Right lobe of liver (tissue), 6 donors: ENCODE measurements at places on chromosomes 16 and 17. TPM values are rescaled to one million over a fixed set of nuclear protein-coding genes. Genes with fewer than 3 reads are reported as not detected.

DNA sequence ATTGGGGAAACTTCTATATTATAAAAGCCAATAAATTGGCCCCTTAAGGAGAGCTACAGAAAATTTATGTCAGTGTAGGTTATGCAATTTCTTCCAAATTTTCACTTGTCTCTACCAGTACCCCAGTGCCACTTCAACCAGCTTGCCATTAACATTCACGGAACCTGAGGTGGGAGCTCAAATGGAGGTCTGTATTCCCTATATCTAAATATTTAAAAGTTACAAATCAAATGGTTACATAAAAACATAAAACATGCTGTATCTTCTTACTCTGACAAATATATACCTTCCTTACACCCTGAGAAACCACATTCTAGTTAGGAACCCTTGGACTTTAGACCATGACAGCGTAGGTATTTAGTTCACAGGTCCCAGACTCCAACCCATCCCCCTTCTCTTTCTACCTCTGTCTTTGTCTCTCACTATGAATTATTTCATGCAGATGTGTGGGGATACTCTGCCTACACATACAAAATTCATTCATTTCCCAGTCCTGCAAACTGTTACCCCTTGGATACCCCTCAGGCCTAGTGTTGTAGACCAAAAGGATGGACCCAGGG is 127.8 kb upstream of the PMFBP1 start:
- no peaks in the 10 kb centered on the region for H3K4me1 ChIP-seq
- no peaks in the 10 kb centered on the region for H3K27me3 ChIP-seq
- no peak overlapping the region for H3K27ac ChIP-seq

GRCh38 chr17:46782250-46782953 is 36.1 kb downstream of the WNT3 start:
- H3K4me1 ChIP-seq: peaks cover 7% of the 10 kb centered on the region
- no peaks in the 10 kb centered on the region for H3K36me3 ChIP-seq
- no peaks in the 10 kb centered on the region for H3K27me3 ChIP-seq
- H3K27ac ChIP-seq: no peak overlapping the region

KRT13 gene
- 1.6 TPM for total RNA-seq

CYTH1 gene
- total RNA-seq: 46.2 TPM

DNA sequence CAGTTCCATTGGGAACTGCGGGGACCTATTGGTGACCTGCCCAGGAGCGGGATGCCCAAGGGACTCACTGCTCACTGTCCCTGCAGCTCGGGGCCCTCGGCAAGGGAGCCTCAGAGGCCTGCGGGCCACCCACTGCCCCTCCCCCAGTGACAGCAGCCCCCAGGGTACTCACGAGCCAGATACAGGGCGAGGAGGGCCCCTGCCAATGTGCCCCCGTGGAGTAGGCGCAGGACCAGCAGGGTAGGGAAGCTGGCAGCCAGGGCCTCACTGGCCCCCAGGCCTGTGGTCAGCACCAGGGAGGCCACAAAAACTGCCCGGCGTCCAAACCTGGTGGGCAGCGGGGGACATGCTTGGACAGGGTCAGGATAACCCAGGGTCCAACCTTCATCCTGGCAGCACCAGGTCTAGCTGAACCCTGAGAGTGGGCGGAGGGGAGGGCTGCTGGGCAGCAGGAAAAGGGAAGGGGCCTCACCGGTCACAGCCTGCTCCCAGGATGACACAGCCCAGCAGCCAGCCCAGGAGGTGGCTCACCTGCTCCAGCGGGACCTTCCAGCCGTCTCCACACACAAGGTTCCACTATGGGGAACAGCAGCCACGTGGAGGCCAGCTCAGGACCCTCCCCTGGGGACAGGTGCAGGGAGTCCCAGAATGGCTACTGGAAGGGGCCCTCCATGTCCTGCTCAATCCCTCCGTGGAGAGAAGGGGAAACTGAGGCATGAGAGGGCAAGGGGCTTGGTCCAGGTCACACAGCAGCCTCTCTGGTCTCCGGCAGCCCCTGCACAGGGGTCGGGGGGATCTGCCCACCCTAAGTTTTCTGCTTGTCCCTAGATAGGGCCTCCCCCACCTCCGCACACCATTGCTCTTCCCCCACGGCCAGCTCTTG is 855 bp downstream of the SLC22A31 start:
- no peak overlapping the region for H3K4me3 ChIP-seq
- H3K36me3 ChIP-seq: no peaks in the 10 kb centered on the region
- H3K27ac ChIP-seq: no peak overlapping the region
- DNase-seq: no peak
- no peaks in the 10 kb centered on the region for H3K27me3 ChIP-seq

DNA sequence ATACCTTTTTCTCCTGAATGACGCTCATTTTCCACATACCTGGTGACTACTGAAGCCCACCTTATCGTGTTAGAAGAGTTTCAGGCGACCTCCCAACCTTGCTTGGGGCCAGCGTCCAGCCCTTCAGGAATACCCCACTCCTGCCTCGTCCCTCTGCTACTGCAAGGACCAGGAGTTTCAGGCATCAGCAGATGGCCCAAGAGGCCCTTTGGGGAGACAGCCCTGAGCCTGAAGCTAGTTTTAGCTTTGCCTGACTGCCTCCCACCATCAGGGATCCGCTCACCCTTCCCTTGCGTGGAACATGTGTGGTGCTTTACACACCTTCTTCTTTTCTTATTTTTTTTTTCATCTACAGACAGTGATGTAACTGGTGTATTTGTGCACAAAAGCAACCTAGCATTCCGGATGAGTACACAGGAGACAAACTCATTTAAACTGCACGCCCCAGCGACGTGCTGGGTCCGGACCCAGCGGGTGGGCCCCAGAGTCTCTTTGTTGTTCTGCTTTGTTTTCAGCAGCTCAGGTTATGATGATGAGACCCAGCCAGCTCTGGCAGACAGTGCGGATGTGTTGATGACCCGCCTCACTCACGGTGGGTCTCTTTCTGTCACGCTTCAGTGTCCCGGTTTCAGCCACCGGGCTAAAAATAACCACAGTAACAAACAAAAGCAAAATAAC is 242.4 kb downstream of the C16orf95 start:
- H3K27me3 ChIP-seq: no peaks in the 10 kb centered on the region
- DNase-seq: no peak
- H3K27ac ChIP-seq: no peak overlapping the region
- H3K36me3 ChIP-seq: no peaks in the 10 kb centered on the region
- H3K4me3 ChIP-seq: no peak overlapping the region
- no peaks in the 10 kb centered on the region for H3K4me1 ChIP-seq

KRT9 gene
- not detected for total RNA-seq

DNA sequence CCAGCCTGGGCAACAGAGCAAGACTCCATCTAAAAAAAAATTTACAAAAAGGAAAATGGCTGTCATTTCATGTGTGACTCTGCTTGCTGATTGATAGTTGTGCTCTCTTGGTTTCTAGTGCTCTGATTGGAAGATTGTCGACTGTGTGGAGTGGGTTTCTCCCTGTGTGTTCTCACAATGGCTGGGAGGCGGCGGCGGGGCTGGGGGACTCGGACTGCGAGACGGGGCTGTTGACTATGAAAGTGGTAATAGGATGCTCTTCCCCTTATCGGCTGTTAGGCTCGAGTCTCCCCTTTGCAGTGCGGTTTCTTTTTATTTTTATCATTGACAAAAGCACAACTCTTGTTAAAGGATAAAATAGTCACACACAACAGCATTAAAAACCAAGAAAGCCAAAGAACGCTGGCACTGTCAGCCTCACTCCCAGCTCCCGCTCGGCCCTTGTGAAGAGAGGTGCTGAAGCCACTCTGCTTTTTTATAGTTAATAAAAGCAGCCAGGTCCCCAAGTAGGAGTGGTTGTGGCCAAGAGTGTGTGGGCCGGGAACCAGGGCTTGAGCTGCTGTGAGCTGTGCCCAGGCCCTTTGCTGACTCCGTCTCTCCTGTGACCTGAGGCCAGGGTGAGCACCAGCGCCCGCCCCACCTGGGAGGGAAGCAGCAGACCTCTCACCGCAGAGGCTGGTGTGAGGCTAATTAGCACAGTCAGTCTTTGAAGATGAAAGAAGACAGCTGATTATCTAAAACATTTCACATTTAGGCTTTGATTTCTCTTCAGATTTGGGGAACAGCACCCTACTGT is 36.5 kb downstream of the TBCD start:
- H3K36me3 ChIP-seq: peaks cover 2% of the 10 kb centered on the region
- no peak for DNase-seq

GRCh38 chr16:19348578-19349315 is 63.2 kb downstream of the CLEC19A start:
- H3K36me3 ChIP-seq: no peaks in the 10 kb centered on the region
- DNase-seq: no peak
- H3K4me1 ChIP-seq: no peaks in the 10 kb centered on the region
- no peak overlapping the region for H3K4me3 ChIP-seq
- H3K27ac ChIP-seq: no peak overlapping the region

DBNDD1 gene
- total RNA-seq: 15.1 TPM

DNA sequence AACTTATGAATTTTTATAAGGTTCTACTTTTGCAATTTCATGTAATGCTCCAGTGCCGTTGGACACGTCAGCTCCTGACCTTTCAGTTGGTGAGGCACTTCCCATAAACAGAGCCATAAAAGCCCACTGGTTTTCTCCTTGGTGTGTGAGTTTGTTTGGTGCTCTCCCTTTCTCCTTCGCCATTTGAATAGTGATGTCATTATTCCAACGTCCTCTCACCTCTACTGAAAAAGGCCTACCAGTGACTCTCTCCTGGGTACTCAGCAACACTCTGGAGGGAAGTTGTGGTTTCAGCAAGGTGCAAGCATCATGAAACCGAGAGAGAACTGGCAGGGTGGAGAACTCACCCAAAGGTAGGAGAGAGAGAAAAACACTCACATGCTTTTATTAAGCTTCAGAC is 29.6 kb upstream of the HNF1B start:
- no peaks in the 10 kb centered on the region for H3K27me3 ChIP-seq
- no peak overlapping the region for H3K4me3 ChIP-seq
- H3K4me1 ChIP-seq: no peaks in the 10 kb centered on the region
- H3K36me3 ChIP-seq: no peaks in the 10 kb centered on the region

DNA sequence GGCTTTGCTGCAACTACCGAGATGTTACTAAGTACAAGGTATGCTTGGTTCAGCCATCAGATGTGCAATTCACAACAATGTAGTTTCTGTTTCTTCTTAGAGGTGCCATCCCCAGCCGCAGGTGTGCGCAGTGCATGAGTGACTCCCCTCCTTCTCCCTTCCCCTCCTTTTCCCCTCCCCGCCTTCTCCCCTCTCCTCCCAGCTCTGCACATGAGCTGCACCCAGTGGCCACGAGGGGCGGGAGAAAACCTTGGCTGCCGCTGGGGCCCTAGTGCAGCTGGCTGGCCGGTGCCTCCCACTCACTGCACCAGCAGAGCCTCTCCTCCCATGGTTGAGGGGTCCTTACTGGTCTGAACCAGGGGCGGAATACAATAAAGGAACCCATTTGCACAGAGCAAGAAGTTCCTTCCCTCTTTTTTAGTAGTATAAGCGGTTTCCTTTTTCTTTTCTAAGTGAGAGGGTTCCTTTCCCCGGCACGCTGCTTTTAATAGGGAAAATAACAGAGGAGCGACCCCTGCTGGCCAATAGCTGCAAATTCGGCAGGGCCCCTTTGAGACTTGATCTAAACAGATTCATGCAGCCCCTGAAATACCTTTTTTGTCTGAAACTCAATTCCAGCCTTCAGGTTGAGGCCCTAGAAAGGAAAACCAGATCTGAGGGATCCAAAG is 7.8 kb upstream of the CCL15 start:
- H3K4me3 ChIP-seq: no peak overlapping the region
- H3K27ac ChIP-seq: no peak overlapping the region
- no peaks in the 10 kb centered on the region for H3K27me3 ChIP-seq
- no peak for DNase-seq
- no peaks in the 10 kb centered on the region for H3K36me3 ChIP-seq

- no peak overlapping the region for H3K4me3 ChIP-seq
- DNase-seq: no peak
- peaks cover 25% of the 10 kb centered on the region for H3K4me1 ChIP-seq
- H3K27ac ChIP-seq: no peak overlapping the region
- no peaks in the 10 kb centered on the region for H3K36me3 ChIP-seq
- H3K27me3 ChIP-seq: no peaks in the 10 kb centered on the region
Observed at GRCh38 chr16:14310519-14310991, 239.4 kb downstream of the MRTFB start.

TNP2 gene
- total RNA-seq: not detected

DNA sequence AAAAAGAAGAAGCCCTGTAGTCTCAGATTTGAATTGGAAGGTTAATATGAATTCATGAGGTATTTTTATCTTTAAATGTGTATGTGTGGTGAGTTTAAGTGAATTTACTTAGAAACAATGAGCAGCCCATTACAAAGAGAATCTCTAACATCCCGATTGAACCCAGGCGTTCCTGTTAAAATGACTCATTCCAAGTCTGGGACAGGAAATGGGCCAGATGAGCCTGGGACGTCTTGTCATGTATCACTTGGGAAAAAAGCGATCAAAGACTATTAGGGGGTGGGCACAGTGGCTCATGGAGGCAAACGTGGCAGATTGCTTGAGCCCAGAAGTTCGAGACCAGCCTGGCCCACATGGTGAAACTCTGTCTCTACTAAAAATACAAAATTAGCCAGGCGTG is 81.6 kb downstream of the SEC14L1 start:
- no peak overlapping the region for H3K4me3 ChIP-seq
- H3K27ac ChIP-seq: no peak overlapping the region
- H3K4me1 ChIP-seq: no peaks in the 10 kb centered on the region

DNA sequence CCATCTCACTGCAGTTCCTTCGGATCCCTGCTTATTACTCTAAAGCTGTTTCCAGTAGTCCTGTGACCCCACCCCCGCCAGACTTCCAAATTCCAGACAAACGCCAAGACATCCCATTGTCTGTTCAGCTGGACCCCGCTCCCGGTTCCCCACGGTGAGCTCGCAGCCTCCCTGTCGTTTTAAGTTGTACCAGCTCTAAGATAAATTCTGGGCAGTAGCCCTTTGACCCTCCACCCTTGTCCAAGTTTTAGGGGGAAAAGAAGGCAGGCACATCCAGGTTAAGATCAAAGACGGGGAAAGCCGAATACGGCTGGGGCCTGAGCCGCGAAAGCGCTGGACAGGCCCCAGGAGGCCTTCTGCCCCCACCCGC is 589 bp downstream of the ARL6IP1 start:
- peak overlapping the region; percentile 88 for H3K27ac ChIP-seq
- DNase-seq: peak; percentile 36

DNA sequence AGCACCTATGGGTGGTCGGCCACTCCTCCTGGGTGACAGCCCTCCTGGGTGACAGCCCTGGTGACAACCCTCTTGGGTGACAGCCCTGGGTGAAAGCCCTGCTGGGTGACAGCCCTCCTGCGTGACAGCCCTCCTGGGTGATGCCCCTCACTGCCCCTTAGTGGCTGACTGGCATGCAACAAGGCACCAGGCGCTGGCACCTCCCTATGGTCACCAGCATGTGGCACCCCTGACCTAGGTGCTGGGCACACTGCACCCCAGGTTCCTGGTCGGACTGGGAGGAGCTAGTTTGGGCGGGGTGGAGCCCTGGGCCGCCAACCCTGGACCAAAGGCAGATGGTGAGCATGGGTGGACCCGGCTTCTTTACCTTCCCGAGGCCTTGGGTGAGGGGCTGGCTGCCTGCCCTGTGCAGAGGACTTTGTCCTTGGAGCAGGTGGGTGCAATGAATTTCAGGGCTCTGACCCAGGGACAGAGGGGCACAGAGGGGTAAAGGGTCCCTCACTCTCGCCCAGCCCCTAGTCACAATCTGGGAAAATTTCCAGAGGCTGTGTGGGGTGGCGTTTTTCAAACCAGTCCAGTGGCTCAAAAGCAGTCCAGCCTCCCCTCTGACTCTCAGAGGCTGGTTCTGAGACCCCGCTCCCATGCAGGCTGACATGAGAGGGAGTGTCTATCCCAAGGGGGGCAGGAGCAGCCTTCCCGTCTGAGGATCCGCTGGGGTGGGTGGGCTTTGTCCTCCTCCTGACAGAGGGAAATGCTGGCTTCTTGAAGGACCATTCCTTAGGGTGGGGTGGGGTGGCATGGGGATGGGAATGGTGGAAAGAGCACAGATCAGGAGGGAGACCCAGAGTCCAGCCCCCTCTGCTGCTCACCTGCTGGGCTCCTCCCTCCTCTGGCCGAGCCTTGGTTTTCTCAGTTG is 25.9 kb upstream of the TNFRSF13B start:
- peak; percentile 69 for DNase-seq
- no peaks in the 10 kb centered on the region for H3K36me3 ChIP-seq
- H3K4me1 ChIP-seq: no peaks in the 10 kb centered on the region
